ENCODE measurements at places on chromosomes 3 and 15.

GRCh38 chr3:33217866-33218445 lies 654 bp downstream of the SUSD5 start:
- no peak for DNase-seq

- DNase-seq = no peak
Observed at GRCh38 chr3:84836961-84837360, 121.8 kb upstream of the CADM2 start.

DNA sequence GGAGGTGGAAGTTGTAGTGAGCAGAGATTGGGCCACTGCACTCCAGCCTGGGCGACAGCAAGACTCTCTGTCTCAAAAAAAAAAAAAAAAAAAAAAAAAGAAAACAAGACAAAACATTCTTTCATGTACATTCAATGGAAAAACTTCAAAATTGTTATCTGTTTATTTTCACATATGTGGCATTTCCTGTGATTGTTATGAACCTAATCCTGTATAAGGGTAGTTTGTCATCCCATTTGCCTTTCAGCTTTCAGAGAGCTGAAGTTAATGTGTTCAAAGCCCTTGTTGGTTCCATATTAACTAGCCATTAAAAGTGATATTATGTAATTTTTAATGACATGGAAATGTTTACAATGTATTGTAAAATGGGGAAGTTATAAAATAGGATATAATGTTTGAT lies 17.3 kb upstream of the NCK1 start:
- DNase-seq = no peak

- DNase-seq = no peak
Observed at GRCh38 chr15:92392462-92392861, 1.2 kb upstream of the ST8SIA2 start.

GRCh38 chr15:85137489-85138168 lies 156.0 kb downstream of the PDE8A start:
- no peak for DNase-seq

- no peak for DNase-seq
Observed at GRCh38 chr3:194023501-194024280, 112.3 kb upstream of the HES1 start.

GRCh38 chr3:127585813-127586413 lies 4.6 kb downstream of the TPRA1 start:
- no peak for DNase-seq

DNA sequence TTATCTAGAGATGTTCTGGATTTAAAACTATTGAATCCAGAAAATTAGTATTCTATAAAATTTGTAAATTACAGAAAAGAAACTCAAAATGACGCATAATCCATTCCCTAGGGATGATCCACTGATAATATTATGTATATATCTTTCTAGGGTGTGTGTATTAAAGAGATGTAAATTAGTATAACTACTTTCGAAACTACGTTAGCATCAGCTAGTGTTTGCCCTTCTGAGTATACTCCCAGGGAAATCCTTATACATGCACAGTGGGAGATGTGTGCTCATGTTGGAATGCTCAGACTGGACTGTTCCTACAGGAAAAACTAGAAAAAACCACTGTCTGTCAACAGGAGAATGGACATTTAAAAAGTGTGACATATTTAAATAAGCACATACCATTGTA lies 36.4 kb downstream of the ACAA1 start:
- DNase-seq = no peak

Measured in activated naive CD4-positive, alpha-beta T cell (primary cell).